CD4-positive, alpha-beta T cell treated with Interleukin-10 for 1 hour (primary cell): ENCODE measurements at places on chromosomes 13 and 19.
A peak's percentile ranks its signal among the peaks of the same experiment; 100 is the strongest.

- DNase-seq: no peak
Observed at GRCh38 chr13:70816853-70817252, 708.6 kb upstream of the KLHL1 start.

GRCh38 chr13:40394304-40394985, 272.0 kb downstream of the FOXO1 start:
- DNase-seq: no peak

DNA sequence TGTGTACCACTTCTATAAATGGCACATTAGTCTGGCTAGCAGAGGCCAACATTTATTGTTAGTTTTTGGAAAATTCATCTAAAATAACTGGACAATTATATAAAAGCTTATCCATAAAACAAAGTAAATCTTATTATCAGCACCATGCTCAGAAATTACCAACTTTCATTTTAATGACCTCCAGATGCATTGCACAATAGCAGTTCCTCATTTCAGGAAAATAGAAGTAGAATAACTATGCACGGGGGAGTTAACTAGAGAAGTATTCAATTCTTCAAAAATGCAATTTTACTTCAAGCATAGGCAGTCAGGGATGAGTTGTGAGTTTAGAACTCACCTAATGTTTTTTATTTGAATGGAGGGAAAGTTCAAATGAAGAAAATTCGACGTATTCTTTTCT, 1023.5 kb downstream of the PCDH17 start:
- DNase-seq: no peak

DNA sequence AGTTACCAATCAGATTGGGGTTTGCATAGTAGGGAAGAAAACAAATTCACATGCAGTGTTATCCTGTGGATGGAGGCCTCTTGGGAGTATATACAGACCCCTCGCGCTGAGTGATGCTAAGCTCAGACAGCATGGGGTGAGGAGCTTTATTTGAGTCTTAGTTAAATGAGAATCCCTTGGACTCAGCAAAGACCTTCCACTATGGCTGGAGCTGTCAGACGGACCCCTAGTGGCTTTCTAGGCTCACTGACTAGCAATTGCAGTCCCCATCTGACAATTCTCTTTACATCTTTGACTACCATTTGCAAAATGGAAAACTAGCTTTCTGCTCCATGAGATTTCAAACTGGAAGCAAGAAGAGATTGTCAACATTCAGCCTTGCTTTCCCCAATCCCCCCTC, 90.4 kb downstream of the STOML3 start:
- no peak for DNase-seq

DNA sequence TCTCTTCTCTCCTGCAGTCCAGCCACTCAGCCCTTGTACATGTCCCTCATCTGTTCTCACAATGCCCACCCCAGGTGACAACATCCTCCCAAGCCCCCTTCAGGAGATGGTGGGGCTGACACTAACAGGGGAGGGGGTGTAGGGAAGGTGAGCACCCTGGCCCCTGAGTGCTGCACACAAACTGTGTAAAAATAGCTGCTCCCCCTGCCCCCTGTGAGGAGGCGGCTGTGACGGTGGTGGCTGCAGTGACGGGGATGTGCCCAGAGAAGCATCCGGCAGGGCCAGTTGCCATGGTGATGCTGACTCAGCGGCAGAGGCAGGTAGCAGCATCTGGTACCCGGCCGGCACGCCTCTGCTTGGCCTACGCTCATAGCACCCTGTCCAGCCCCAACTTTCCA, 13.0 kb upstream of the JUND start:
- DNase-seq: peak; percentile 95

DNA sequence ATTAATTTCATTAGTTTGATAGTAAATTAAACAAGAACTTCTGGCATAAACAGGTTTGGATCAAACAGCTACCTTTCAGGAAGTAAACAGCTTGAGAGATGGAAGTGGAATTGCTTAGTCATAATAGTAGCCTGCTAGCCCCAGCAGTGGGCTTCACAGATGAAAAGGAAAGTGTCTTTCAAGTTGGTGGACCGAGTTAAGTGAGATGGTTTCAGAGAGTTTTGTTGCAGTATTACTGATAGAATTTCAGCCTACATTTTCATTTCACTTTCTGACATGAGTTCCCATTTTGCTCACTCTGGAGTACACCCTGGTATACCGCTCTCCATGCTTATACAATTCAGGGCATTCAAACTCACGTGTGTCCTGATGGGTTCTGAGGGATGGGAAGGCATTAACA, 2.0 kb upstream of the PTOV1 start:
- DNase-seq: no peak

DNA sequence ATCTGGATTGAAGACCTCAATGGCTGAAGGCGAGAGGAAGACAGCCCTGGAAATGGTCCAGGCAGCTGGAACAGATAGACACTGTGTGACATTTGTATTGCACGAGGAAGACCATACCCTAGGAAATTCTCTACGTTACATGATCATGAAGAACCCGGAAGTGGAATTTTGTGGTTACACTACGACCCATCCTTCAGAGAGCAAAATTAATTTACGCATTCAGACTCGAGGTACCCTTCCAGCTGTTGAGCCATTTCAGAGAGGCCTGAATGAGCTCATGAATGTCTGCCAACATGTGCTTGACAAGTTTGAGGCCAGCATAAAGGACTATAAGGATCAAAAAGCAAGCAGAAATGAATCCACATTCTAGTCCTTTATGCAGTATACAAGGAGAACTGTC, 1.2 kb downstream of the POLR1D start:
- no peak for DNase-seq

GRCh38 chr13:96925916-96926628, 68.2 kb downstream of the OXGR1 start:
- DNase-seq: no peak

DNA sequence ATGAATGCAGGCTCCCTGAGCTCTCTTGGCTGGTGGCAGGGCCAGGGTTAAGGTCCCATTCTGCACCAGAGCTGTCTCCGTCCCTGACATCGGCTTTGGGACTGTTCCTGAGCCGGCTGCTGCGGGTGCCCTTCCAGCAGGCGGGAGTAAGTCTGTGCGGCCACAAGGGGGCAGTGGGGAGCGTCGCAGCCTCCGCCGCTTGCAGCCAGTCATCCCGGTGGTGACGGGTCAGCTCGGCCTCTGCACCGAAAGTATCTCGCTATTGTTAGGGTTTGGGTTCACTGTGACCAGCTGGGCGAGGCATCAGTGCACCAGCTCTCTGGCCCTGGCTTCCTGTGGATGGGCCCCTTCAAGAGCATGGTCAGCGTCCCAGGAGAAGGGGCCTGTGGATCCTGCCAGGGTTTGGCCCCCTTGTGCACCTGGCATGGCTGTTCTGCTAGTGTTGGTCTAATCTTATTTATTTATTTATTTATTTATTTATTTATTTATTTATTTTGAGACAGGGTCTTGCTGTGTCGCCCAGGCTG, 15.1 kb downstream of the NDUFB7 start:
- DNase-seq: peak; percentile 75

DNA sequence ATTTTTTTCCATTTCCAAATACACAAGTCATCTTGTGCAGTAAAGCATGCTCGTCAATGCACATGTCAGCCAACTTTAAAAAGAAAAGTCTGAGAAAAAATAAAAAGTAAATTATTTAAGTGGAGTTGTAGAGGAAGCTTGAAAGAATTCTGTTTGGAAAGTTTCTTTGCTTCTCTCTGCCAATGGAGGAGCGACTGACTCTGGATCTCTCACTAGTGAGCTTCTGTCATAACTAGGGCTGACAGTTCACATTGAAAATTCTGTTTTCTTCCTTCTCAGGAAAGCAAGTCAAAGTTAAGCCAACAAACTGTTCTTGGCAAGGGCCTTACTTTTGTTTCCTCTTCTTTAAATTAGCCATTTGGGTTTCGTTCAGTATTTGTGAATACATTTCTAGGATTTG, 298.2 kb downstream of the POU4F1 start:
- DNase-seq: no peak

DNA sequence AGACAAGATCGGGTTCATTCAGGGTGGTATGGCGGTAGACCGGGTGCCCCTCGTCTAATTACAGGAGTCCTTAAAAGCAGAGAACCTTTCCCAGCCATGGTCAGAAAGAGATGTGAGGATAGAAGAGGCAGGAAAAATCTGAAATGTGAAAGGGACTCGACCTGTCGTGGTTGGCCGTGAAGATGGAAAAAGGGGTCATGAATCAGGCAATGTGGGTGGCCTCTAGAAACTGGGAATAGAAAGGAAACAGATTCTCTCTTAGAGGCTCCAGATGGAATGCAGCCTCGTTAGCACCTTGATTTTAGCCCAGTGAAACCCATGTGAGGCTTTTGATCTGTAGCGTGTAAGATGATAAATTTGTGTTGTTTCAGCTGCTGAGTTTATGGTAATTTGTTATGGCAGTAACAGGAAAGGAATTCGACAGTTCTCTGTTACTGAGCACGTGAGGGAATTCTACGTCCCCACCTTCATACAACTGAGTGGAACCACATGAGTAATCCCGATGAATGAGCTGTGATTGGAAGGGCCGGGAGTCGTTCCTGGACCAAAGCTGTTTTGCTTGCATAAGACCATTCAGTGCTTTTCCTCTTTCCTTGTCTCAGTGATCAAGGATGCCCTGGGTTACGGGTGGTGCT, 11.0 kb upstream of the CA11 start:
- DNase-seq: no peak

- no peak for DNase-seq
Observed at GRCh38 chr19:29449371-29449770, 76.4 kb upstream of the VSTM2B start.

- DNase-seq: no peak
Observed at GRCh38 chr13:47832458-47832972, 168.6 kb downstream of the SUCLA2 start.

- DNase-seq: no peak
Observed at GRCh38 chr19:10748927-10749434, 31.1 kb downstream of the DNM2 start.

DNA sequence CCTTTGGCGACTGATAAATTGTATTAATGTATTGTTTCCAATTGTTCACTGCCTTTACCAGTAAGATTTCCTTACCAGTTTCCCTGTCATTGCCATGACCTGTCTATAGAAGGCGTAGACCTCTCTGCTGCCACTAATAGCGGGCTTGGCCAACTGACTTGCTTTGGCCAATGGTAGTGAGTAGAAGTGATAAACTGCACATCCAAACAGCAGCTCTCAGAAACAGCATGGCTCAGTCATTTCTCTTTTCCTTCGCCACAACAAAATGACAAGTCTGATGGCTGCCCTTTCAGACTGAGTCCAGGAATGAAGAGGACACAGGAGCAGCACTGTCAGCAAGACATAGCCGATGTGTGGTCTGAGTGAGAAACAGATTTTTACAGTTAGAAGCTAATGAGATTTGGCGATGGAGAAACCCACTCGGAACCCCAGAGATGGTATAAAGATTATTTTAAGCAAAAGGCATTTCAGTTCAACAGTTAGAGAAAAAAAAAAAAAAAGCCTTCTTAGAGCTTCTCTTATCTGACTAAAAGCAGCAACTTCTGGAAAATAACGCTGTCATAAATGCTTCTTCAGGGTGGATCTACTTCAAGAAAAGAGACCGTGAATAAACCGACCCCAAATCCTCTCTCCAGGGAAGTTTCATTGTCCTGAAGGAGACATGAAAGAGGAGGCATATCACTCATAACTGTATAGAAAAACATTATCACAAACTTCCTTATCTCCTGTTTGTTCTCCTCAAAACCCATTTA, 42.0 kb upstream of the TM9SF2 start:
- no peak for DNase-seq

DNA sequence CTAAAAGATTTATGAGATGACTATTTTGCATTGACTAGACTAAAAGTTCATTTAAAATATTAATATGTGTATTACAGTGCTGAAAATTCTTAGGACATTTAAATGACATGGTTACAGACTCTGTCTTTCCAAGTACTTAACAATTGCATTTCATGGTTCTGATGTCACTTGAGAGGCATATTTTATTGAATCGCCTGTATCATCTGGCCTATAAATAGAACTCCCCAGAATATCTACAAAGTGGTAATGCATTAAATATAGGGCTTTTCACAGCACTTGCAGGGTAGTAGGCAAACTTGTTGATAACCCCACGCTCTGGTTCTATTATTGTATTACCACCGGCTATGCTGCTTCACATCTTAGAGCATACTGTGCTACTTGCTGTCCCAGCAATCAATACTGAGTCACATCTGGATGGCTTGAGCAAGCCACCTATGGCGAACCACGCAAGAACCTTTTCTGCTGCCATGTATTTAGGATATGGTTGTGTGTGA, 400.6 kb downstream of the HS6ST3 start:
- no peak for DNase-seq

DNA sequence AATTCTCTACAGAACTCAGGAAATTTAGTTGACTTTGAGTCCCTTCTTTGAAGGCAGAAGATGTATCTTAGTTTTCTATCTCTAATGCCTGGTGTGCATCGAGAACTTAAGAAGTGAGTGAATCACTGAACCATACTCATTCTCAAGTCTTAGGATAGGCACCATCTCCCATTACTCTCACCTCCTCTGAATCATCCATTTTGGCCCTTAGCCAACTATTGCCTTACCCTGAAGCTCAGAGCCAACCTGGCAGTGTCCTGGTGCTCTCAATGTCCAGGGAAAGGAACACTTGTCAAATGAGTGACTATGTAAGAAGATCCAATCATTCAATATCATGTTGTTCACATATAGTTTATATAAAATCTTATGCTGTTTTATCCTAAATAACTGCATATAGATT, 146.6 kb downstream of the RGCC start:
- DNase-seq: no peak

GRCh38 chr19:28687296-28687695, 525.7 kb downstream of the UQCRFS1 start:
- DNase-seq: no peak

DNA sequence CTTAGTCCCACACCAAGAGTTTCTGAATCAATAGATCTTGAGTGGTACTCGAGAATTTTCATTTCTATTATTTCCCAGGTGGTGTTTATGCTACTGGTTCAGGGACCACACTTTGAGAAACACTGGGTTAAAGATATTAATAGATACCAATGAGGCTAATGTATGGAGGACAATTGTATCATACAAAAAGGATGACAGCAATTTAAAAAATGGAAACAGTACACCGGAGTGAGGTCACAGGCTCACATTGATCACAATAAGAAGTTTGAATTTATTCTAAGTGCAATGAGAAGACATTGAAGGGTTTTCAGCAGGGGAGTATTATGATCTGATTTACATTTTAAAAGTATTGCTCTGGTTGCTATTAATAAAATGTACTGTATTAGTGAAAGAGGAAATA, 488.3 kb downstream of the PCDH17 start:
- no peak for DNase-seq

DNA sequence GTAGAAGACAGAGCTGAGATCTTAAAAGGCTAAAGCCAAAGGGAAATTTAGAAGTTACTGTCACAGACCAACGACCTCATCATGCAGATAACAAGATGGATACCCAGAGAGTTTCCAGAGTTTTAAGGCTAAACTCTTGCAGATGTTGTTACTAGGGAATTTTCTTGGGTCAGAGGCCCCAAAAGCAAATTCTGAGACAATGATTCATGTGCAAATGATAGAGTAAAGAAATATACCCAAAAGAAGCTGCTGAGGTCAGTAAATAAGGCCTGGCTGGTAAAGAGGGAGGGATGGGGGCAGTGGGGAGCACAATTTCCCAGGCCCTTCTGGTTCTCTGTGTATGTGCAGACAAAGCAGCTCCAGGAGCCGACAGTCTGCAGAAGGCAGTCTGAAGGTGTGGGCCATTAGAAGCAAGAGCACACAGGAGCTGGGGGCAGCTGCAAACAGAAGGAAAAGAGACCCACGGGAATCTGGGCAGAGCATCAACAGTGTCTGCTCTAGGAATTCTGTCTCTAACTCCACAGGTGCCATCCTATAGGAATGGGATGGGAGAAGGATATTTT, 330.8 kb downstream of the TBC1D4 start:
- DNase-seq: no peak
